ENCODE measurements at places on chromosomes 13 and 19.
A peak's percentile ranks its signal among the peaks of the same experiment; 100 is the strongest.

GRCh38 chr13:90187478-90188350, 1159.8 kb upstream of the MIR17HG start:
- H3K27ac ChIP-seq: no peak overlapping the region
- H3K27me3 ChIP-seq: no peaks in the 10 kb centered on the region
- H3K4me3 ChIP-seq: no peak overlapping the region
- H3K4me1 ChIP-seq: no peaks in the 10 kb centered on the region
- H3K36me3 ChIP-seq: no peaks in the 10 kb centered on the region

GRCh38 chr19:645912-646778, 6.5 kb downstream of the FGF22 start:
- no peaks in the 10 kb centered on the region for H3K4me1 ChIP-seq
- no peak overlapping the region for H3K4me3 ChIP-seq
- no peaks in the 10 kb centered on the region for H3K36me3 ChIP-seq
- H3K27me3 ChIP-seq: no peaks in the 10 kb centered on the region

DNA sequence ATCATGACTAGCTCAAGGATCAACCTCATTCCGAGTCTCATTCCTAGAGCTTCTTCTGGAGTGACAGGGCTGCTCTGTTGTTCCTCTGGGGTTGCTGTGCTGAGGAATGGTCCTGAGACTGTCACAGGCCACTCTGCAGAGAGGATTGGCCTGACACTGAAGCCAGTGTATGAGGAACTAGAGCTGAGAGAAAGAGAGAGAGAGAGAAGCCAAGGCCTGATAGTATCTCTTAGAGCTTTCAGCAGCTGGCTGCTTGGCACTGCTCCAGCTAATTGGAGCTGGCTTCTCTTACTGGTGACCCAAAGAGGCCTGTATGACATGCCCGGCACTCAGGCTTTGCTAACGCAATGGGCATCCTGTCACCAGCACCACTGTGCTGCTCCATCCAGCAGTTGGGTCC, 73.4 kb upstream of the FLT1 start:
- no peaks in the 10 kb centered on the region for H3K27me3 ChIP-seq
- H3K4me3 ChIP-seq: no peak overlapping the region
- H3K27ac ChIP-seq: no peak overlapping the region
- H3K36me3 ChIP-seq: no peaks in the 10 kb centered on the region
- no peaks in the 10 kb centered on the region for H3K4me1 ChIP-seq

- no peaks in the 10 kb centered on the region for H3K4me1 ChIP-seq
- no peaks in the 10 kb centered on the region for H3K27me3 ChIP-seq
- no peak within 1 kb of the TSS for H3K4me3 ChIP-seq
- DNase-seq: no peak
These were observed at the start of gene PEAK3 for GRCh38 chr19:2282062-2282861. TSS of gene PEAK3 (minus strand) at chr19:2282175. CDS start at chr19:2280931, 1,244 bp downstream.

GRCh38 chr19:37583340-37583739, 11.3 kb downstream of the ZNF571 start:
- H3K27me3 ChIP-seq: no peaks in the 10 kb centered on the region
- H3K4me1 ChIP-seq: no peaks in the 10 kb centered on the region
- DNase-seq: no peak
- H3K36me3 ChIP-seq: no peaks in the 10 kb centered on the region
- H3K4me3 ChIP-seq: no peak overlapping the region

GRCh38 chr13:46893221-46893740, 3.6 kb downstream of the HTR2A start:
- no peak for DNase-seq
- H3K4me3 ChIP-seq: peak overlapping the region; percentile 42
- no peaks in the 10 kb centered on the region for H3K4me1 ChIP-seq
- H3K36me3 ChIP-seq: no peaks in the 10 kb centered on the region
- H3K27ac ChIP-seq: no peak overlapping the region

GRCh38 chr13:113117335-113117872, 5.2 kb upstream of the F10 start:
- no peak for DNase-seq
